ENCODE measurements at places on chromosomes 4 and X.
A peak's percentile ranks its signal among the peaks of the same experiment; 100 is the strongest.

GRCh38 chrX:101931136-101931487 is 715 bp downstream of the ZMAT1 start:
- DNase-seq, result no peak

DNA sequence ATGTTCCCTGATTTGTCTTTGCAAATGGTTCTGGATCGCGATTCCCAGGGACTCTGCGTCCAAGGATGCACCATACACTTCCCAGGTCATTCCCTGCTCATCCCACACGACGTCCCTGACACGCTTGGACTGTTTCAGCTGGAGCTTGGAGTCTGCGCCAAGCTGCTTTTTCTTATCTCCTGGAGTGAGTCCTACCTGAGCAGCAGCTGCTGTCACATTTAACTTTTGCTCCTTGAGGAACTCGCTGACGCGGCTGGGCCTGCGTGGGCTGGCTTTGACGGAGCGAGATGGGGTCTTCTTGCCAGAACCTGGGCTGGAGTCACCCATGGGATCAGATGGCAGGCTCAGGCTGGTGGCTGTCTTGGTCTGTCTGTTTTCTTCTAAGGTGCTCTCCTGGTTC is 59.6 kb downstream of the GPRIN3 start:
- DNase-seq, result no peak

DNA sequence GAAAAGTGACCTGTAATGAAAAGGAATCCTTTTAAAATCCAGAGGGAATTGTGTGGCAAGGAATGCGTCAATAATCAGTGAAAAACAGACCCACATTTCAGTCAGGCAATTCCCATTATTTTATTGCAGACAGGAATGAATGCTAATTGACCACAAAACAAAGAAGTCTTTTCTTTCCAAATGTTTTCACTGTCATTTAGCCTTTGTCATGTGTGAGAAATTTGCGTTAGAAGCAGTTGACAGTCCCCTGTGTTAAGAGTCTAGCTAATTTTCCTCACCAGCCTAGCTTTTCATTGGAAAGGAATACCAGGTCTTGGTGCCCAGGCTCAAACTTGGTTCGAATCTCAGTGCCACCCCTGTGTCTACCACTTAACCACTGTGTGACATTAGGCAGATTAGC is 83.4 kb downstream of the KIT start:
- DNase-seq, result no peak

GRCh38 chrX:65576160-65576559 is 41.6 kb upstream of the LAS1L start:
- DNase-seq, result no peak

DNA sequence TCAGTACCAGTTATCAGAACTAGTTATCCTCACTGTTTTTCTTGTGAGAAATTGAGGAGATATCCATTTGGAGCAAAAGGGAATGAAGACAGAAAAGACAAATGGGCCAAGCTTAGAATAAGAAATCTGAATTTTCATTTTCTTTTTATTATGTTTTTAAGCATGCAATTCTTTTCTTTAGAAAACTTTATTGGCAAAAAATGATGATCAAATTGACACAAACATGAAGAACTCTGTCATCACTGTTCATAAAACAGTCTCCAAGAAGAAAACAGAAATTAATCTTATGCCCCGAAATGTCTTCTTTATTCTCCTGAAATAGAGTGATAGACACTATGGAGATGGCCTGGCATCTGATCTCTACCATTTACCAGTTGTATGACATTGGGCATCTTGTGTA is 139.0 kb downstream of the ARHGAP24 start:
- no peak for DNase-seq

DNA sequence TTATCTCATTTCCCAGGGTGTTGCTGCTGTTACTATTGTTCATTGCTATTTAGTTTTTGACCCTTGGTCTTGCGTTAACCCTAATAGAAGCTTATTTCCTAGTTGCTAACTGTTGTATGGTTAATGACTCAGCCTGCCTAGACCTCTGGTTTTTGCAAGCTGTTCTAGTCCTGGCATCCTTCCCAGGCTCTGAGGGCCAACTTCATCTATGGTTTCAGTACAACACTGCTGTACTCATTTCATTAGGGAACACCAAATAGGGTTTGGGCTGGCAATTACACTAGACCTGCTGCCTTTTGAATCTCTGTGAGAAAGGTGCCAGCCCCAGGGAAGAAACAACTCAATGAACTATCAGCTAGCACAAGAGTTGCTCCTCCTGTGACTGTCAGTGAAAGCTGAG is 59.6 kb downstream of the DCX start:
- DNase-seq, result no peak

GRCh38 chrX:2967998-2968909 is 38.1 kb upstream of the ARSH start:
- DNase-seq, result no peak

DNA sequence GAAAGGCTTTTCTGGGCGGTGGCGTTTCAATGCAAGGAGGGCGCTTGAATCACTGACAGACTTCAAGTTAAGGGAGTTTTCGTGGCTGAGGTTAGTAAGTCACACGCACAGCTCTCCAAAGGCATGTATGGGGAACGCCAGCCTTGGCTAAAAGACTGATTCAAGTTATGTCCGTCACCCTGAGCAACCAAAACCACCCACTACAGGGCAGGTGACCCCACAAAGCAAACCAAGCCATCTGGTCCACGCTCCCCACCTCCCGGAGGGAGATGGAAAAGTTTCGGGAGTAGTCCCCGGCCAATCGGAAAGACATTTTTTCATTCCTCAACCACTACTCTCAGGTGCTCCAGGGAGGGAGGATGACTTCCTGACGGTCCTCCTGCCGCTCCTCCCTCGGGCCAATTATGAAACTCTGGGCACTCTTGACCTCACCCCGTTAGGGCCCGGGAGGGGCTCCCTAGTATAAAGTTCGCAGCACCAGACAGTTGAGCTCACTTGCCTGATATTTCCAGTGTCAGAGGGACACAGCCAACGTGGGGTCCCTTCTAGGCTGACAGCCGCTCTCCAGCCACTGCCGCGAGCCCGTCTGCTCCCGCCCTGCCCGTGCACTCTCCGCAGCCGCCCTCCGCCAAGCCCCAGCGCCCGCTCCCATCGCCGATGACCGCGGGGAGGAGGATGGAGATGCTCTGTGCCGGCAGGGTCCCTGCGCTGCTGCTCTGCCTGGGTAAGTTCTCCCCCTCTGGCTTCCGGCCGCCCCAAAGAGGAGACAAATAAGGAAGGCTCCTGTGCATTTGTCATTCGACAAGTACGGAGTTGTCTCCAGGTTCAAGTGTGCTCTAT is at the start of gene EREG:
EREG (plus strand) TSS at position 494 of the 840 bp plus-strand sequence; CDS start at position 658, 164 bp downstream.
- peak; percentile 46 for DNase-seq

DNA sequence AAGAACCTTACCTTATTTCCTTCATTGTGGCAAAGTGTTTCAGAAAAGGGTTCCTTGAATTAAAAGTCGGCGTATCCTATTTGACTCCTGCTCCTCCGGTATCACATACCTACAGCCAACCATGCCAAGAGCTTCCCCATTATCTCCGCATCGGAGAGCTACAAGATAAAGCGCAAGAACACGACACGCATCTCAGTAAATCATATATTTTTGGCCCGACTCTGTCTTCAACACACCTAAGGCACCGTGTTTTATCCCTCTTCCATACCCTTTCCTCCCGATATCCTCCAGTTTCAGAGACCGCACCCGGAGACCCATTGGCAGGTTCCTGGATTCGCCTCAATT is 497 bp upstream of the THAP9 start:
- peak; percentile 28 for DNase-seq

DNA sequence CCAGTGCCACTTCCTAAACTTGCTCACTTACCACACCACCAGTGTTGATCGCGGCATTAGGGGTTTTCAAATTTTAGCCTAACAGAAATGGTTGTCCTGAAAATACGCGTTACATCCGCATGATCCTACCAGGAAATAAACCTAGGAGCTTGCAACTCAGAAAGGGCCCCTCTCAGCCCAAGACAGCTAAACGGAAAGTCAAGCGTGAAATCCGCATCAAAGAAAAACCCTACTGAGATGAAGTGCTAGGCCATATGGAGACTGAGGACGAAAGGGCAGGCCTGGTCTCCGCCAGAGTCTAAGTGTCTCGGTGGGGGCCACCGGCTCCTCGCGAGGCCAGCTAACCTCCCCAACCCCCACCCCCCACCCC is 626 bp downstream of the YTHDC1 start:
- DNase-seq, result peak; percentile 37

- no peak for DNase-seq
These were observed 173.6 kb upstream of the NUDT6 start for GRCh38 chr4:123096038-123096437.

- no peak for DNase-seq
These were observed 441.2 kb downstream of the CENPC start for GRCh38 chr4:67104145-67104544.

GRCh38 chr4:119040694-119041185 is 94.9 kb upstream of the MYOZ2 start:
- no peak for DNase-seq

- no peak for DNase-seq
These were observed 65.7 kb upstream of the MID1 start for GRCh38 chrX:10685923-10686595.

DNA sequence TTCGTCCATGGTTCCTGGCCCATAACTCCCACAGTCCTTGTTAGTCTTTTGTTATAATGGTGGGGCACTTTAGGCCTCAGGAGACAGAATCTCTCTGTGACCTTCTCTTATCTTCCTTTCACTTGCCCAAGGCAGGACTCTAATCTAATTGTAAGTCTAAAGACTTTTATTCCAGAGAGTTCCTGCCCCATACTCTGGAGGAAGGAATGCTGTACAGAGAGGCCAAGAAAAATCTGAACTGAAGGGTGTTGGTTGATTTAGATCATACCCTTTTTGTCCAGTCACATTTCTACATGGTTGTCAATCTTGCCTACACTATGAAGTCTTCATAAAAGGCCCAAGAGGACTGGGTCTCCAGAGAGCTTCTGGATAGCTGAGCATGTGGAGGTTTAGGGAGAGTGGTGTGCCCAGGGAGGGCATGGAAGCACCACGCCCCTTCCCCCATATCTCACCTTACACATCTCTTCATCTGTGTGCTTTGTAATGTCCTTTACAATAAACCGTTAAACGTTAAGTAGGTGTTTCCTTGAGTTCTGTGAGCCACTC is 84.5 kb downstream of the AFF1 start:
- DNase-seq, result no peak

DNA sequence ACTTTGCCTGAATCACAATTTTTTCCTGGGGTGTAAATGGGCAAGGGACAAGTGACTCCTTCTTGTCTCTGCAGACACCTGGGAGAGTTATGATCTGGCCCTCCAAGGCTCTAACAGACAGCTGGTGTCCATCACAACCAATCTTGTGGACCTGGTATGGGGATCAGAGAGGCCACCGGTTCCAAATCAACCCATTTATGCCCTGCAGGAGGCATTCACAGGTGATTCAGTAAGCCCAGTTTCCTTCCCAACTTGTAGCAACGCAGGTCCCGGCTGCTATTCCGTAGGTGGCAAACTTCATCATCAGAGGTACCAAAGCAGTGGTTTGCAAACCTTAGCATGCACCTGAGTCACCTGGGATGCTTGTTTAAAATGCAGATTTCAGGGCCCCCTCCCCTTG is 8.8 kb downstream of the XPNPEP2 start:
- no peak for DNase-seq

DNA sequence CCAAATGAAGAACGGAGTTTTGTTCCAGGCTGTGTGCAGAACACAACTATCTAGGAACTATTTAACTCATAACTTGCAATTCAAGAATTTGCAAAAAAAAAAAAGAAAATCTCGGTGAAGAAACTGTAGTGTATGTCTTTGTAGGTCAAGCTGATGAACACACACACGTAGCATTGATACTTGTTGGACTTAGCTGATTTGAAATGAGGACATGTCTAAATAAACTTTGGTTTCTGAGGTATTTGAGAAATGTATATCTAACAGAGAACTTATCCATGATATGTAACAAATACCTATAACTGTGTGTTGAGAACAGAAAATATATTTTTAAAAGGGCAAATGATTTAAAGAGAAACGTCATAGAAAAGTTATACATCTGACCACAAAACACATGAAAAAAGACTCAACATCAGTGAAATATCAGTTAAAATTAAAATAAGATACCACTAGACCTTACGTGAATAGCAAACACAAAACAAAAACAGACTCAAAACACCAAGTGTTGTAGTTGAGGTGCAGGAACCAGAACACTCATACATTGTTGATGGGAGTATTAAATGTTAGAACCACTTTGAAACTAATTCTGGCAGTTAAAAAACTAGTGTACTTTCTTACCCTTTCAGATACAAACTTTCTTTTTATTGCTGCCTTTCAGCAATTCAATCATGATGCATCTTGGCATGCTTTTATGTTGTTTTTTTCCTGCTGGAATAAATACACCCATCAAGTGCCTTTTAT is 1535.8 kb upstream of the PCDH10 start:
- no peak for DNase-seq

DNA sequence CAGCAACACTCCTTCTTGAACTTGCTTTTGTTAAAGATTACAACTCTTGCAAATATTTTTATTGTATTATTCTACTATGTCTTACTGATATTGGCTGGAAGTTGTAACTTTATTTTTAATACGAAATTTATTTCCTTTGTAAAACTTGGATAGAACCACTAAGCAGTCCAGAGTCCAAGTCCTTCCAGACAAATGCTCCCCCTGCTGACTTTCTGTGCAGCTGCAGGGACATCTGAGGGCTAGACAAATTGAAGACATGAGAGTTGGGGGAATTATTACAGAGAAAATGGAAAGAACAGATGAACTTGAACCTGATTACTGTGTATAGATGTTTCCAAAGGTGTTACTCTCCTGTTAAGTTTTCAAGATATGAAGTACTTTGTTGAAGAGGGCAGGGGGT is 238.8 kb downstream of the GRIA3 start:
- peak; percentile 4 for DNase-seq

- DNase-seq, result peak; percentile 54
These were observed 14.3 kb downstream of the ANTXR2 start for GRCh38 chr4:80058740-80059139.

DNA sequence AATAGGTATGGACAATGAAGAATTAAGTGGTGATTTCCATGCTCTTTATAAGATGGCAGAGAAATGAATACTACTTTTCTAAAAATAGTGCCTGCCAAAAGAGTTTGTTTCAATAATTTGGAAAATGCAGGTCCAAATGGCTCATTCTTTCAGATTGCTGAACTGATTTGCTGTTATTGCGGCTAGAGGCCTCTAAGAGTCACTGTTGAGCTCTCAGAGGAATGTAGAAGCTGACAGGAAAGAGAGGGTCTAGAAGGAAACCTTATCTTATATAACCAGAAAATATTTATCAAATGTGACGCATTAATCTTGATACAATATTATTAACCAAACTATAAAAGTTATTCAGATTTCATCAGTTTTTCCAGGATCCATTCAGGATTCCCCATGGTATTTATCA is 65.7 kb upstream of the PAGE1 start:
- DNase-seq, result peak; percentile 16

- no peak for DNase-seq
These were observed 155.8 kb downstream of the FAM47B start for GRCh38 chrX:35098419-35098818.

DNA sequence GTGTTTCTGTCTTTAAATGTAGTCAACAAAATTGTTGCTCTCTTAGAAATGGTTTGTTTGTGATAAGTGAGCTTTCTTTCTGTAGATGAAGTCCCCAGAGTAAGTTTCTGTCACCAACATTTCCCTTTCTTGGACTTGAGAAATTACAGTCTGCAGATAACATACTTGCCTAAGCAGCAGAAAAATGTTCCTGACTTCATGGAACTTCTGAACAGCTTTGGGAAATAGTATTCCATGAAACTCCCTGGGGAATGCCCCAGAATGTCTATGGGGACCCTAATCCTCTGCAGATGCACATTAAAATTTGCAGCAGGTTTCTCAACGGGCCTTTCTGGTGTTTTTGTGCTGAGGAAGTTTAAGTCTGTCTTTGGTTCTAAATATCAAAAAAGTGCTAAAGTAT is 38.6 kb upstream of the NEIL3 start:
- DNase-seq, result no peak

All from GM13977 (cell line).